Thoracic aorta (tissue), 2 donors: ENCODE measurements at places on chromosomes 3 and 15.

DNA sequence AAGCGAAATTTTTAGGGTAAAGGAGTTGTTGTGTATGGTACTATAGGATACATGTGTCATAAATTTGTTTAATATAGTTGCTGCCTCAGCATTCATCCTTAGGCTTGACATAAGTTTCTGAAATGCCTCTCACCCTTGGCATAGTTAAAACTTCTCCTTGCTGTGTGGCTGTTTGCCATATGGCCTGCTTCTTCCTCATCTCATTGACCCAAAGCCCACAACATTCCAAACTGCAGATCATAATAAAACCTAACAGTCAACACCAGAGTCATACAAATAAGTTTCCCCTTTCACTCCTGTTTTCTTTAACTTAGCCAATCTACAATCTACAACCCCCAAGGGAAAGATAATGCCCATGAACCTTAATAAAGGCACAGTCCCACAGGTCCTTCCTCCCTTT, 136.6 kb downstream of the TMCC1 start:
- H3K36me3 ChIP-seq = no peaks in the 10 kb centered on the region
- no peaks in the 10 kb centered on the region for H3K4me1 ChIP-seq
- H3K27me3 ChIP-seq = no peaks in the 10 kb centered on the region
- H3K4me3 ChIP-seq = no peak overlapping the region

GRCh38 chr15:25737218-25737643, 125.9 kb downstream of the ATP10A start:
- peak overlapping the region; percentile 31 for H3K4me3 ChIP-seq
- H3K27me3 ChIP-seq = no peaks in the 10 kb centered on the region
- no peak for DNase-seq
- peak overlapping the region; percentile 79 for H3K27ac ChIP-seq

DNA sequence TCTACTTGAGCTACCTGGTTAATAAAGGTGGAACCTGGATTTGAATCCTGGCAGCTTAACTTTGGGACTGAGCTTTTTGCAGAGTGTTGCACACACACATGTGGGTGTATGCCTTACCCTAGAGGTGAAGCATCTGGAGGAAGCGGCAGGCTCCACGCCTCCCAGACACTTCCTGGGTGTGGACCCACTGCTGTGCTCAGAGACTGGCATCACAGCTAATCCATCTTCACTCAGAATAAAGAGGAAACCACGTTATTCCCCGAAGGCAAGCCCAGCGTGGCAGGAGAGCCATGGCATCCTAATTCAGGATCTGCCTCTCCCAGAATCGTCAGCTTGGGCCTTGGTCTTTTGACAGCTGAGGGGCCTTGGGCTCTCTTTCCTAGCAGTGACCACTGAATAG, 25.5 kb downstream of the CCDC13 start:
- H3K27me3 ChIP-seq = no peaks in the 10 kb centered on the region
- H3K27ac ChIP-seq = peak overlapping the region; percentile 88

- H3K4me1 ChIP-seq = no peaks in the 10 kb centered on the region
- no peak overlapping the region for H3K4me3 ChIP-seq
- no peaks in the 10 kb centered on the region for H3K36me3 ChIP-seq
Observed at GRCh38 chr3:111751961-111752360, 107.1 kb upstream of the PHLDB2 start.

DNA sequence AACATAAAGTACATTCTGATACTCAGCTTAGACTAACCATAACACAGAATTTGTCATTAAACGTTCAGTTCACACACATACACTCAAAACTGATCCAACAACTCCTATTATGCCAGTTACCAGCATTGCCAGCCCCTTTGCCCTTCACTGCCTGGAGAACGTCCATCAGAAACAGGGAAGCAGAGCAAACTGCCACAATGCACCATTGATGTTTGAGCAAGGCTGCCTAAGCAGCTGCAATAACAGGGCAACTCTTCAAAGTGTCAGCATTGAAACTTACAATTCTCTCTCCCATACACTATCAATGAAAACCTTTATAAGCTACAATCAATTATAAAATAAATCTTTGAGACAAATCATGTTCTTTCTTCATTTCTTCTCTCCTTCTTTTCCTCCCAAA, 85.1 kb downstream of the ZBTB20 start:
- DNase-seq = no peak
- peaks cover 9% of the 10 kb centered on the region for H3K4me1 ChIP-seq
- H3K36me3 ChIP-seq = no peaks in the 10 kb centered on the region
- H3K27me3 ChIP-seq = no peaks in the 10 kb centered on the region
- H3K4me3 ChIP-seq = no peak overlapping the region

GRCh38 chr3:181966393-181966792, 254.7 kb downstream of the SOX2 start:
- DNase-seq = no peak
- no peaks in the 10 kb centered on the region for H3K36me3 ChIP-seq
- no peaks in the 10 kb centered on the region for H3K4me1 ChIP-seq
- no peak overlapping the region for H3K27ac ChIP-seq
- no peak overlapping the region for H3K4me3 ChIP-seq
- no peaks in the 10 kb centered on the region for H3K27me3 ChIP-seq

GRCh38 chr3:125128861-125129501, 73.2 kb upstream of the HEG1 start:
- no peaks in the 10 kb centered on the region for H3K27me3 ChIP-seq
- peaks cover 11% of the 10 kb centered on the region for H3K4me1 ChIP-seq
- DNase-seq = no peak
- H3K36me3 ChIP-seq = no peaks in the 10 kb centered on the region

DNA sequence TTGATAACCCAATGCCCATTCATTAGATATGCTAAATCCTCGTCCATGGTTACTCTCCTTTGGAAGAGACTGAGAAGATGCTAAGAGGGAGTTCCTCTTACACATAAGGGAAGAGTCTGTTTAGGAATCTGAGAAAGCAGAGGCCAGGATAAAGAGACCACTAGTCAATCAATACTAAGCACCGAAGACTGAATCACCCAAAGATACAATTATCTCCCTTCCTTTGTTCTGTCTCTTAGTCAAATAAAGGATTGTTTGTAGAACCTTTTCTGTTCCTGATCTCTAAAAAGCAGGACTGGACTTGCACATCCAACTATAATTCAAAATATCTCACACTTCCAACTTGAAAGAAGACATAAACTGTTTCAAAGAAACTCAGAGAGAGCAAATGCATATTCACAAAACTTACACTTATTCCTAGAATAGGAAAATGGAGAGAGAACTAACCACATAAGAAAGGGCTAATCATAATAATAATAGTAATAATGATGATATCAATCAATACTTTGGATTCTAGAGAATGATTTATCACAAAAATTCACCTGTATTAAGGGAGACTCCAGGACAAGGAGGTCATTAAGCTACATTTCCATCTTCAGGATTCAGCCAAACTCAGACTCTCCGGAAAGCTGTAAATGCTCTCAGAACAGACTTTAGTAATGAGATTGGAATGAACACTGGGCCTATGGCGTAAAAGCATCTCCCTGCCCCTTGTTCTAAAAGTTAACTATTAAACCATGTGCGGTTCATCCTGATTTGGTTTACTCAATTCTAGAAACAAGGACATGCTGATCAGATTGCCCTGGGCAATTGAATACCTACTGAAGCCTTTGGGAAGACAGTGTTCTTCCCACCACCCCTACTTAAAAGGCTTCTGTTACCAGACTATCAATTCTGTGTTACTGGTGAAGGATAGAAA, 401.5 kb downstream of the ZBTB20 start:
- peak overlapping the region; percentile 67 for H3K4me3 ChIP-seq
- no peak for DNase-seq
